Right ventricle myocardium inferior (tissue), 1 donor: ENCODE measurements at places on chromosomes 16 and 17. TPM values are rescaled to one million over a fixed set of nuclear protein-coding genes. Genes with fewer than 3 reads are reported as not detected.
A peak's percentile ranks its signal among the peaks of the same experiment; 100 is the strongest.

DNA sequence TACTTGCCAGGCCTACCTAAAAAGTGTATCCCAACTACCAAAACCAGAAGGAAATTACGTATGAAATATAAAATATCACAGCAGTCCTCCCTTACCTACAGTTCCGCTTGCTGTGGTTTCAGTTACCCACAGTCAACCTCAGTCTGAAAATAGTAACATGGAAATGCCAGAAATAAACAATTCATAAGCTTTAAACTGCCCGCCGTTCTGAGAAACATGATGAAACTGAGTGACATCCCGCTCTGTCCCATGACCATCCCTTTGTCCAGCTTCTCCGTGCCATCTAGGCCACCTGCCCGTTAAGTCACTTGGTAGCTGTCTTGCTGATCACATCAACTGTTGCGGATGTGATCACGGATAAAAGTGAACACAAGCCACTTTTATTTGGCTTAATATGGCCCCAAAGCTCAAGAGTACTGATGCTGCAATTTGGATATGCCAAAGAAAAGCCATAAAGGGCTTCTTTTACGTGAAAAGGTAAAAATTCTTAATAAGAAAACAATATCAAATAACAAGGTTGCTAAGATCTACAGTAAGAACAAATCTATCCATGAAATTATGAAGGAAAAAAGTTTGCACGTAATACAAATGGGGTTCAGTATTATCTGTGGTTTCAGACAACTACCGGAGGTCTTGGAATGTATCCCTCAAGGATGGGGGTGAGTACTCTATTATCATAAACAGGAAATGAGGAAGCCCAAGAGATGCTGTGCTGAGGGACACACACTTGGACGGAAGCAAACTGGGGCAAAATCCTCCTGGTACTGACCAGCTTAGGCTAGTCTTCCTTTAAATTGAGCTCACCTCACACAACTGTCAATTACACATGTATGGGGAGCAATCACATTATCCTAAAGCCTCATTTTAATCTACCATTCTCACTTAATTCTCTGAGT is 8.2 kb downstream of the USP22 start:
- DNase-seq: no peak

DNA sequence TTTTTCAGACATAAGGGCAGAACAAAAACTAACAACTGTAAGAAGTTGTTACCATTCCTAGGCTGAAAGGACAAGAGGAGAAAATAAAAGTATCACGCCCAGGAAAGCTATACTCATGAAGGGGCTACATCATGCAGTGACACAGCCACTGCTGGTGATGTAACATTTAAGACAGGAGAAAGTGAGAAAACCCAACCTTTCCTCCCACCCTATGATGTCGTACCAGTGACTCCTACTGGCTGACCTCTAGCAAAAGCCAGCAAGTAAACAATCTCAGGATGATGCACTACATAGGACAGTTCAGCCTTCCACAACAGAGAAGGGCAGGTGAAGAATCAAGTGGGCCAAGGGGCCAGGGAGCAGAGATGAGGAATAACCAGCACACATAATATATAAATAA is 14.0 kb upstream of the OR1E2 start:
- no peak for DNase-seq

- no peak for DNase-seq
Observed at GRCh38 chr16:81567987-81568748, 123.6 kb downstream of the CMIP start.

- no peak for DNase-seq
Observed at GRCh38 chr16:66121466-66121865, 245.0 kb upstream of the CDH5 start.

GRCh38 chr16:87926246-87927194 is 9.8 kb downstream of the CA5A start:
- no peak for DNase-seq

DNA sequence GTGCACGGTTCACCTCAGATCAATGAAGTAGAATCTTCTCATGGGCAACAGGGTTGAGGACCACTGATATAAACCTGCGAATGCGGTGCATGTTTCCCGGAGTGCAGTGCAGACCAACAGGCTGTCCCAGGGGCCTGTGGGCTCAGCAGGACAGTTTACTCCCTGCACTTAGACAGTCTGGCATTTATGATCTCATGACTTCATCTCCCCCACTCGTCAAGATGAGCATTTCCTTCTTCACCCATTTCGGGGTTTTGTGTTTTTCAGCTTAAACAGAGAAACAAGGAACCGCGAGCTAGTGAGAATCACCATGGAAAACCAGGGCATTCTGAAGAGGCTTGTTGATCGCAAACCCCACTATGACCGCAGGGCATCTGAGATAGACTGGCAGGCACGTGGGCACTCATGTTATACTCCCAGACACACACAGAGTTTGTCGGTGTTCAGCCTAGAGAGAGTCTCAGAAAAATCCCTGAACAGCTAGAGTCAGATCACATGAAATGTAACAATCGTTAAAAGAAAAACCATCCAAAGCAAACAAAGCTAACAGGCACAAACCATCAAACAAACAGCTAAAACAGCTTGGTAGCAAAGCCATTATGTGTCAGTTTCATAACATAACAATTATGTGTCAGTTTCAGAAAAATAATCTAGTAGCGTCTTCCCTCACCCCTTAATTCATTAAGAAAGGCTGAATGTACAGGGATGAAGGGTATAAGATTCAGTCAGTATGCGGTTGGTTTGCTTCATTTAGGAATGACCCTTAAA is 2.9 kb downstream of the CFAP97D1 start:
- DNase-seq: no peak

GRCh38 chr17:38853292-38854219 is at the start of gene RPL23:
Gene RPL23 (minus strand): TSS chr17:38853721. CDS start chr17:38853710, 11 bp downstream.
- DNase-seq: peak; percentile 96

DNA sequence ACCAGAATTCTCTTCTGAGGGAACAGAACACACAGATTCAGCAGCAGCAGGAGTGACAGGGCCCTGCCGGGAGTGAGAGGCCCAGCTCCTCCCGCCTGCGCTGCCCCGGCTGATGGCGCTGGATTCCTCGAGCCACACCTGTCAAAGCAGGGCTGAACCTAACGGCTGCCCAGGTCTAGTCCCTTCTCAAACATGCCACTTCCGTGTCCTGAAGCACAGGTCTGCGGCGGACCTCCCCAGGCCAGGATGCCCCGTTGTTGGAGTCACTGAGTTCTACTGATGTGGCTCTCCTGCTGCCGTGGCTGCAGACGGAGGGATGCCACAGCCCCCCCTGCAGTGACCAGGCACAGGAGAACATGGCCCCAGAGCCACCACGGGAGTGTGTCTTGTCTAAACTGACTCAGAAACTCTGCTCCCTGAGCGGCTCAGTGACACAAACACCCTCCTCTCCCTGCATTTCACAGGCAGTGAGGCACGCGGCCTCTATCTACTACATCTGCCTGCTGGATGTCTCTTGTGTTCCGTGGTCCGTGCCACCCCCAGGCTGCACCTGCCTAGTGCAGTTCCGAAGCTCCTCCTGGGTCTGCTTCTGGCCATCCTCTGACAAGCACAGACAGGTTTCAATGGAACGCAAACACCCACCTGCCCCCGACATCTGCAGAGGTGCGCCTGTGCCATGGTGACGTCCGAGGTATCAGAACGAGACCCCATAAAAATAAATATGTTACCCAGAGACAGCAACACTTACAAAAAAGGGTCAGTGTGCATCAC is 44.7 kb upstream of the DNAH17 start:
- peak; percentile 45 for DNase-seq

- no peak for DNase-seq
Observed at GRCh38 chr17:81179861-81180260, 13.8 kb upstream of the AATK start.

KCNJ2 gene
- 44.3 TPM for total RNA-seq

LAT gene
- total RNA-seq: 1.9 TPM

TEKT3 gene
- total RNA-seq: 0.51 TPM
